Body of pancreas (tissue), 4 donors: ENCODE measurements at places on chromosomes 2 and 18.

- no peak for DNase-seq
Measured at GRCh38 chr18:37676276-37676675, 110.7 kb upstream of the CELF4 start.

GRCh38 chr2:65435625-65436168 is 3.3 kb upstream of the SPRED2 start:
- peak; percentile 87 for DNase-seq

DNA sequence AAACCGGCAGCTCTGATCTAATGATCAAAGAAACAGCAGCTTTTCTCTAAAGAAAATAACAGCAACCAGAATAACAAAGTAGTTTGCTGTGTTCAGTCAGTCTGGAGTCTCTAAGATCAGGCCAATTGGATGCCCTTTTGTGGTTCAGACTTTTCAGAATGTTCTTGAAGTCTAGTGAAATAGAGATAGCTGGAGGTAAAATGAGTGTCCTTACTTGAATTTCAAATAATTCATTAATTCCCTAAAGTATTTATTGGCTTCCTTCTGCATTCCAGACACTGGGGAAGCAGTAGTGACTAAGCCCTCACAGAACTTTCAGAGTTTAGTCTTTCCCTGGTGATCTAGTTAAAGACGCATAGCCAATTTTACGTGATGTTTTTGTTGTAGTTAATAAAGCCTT is 58.7 kb downstream of the C18orf54 start:
- DNase-seq: no peak

GRCh38 chr2:36963106-36963505 is 3.2 kb downstream of the STRN start:
- no peak for DNase-seq

DNA sequence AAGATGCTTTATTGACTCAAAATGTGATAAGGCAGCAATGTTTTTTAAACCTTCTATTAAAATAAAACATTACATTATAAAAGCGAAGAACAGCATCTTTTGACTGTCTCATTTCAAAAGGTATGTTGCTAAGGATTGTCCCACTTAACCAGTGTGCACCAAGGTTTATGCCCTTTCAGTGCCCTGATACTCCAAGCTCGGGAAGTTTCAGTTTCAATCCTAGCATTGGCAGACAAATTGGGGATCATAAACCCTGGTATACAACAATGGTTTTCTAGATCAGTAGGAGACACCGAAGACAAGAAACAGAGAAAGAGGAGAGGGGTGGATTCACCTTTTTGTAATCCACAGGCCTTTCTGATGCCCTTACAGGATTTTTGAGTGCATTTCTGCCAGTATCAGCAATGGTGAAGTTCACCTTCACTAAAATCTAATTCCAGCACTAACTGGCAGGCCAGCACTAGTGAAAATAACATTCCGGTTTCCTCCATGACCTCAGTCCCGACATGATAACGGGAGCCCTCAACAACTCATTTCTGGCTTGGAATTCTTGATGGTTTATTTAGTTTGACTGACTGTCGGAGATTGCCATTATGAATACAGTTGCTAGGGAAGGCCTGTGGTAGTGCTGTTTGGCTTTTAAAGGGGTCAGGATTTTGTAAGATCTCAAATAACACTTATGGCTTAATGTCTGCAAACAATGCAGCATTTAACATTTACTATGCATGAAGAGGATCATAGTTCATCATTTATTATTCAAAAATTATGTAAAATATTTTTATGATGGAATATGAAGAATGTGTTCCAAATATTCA is 33.3 kb upstream of the FIGN start:
- no peak for DNase-seq

DNA sequence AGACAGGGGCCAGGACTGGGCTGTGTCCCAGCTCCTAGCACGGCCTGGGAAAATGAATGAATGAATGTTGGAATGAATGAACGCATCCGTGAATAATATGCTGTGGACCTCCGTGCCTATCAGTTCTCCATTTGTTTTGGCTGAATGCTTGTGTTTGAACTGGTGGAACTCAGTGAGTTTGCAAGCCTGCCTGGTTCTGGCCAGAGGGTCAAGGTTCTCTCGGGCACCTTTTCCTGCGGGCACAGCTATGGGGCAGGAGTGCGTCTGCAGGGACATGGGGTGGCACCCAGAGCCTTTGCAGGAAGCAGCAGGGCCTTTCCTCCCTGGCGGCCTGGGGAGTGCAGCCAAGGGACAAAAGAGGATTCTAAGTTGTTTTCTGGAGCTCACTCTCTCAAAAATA is 17.6 kb upstream of the PDIA6 start:
- DNase-seq: no peak

DNA sequence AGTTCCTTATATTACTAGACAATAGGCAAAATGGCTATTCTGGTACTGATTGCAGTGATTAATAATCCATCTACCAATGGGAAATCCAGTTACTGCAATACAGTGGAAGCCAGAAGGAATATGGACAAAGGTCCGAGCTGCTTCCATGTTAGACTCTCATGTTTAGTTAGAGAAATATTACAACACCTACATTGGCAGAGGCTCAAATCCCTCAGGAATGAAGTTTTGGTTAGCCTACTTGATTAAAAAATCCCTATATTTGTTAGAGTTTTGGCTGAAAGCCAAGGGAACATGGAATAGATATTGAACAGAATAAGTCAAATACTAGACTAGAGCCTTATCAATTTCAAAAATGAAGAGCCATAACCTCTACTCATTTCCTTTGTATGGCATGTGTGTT is 48.5 kb downstream of the ARL6IP6 start:
- DNase-seq: no peak

DNA sequence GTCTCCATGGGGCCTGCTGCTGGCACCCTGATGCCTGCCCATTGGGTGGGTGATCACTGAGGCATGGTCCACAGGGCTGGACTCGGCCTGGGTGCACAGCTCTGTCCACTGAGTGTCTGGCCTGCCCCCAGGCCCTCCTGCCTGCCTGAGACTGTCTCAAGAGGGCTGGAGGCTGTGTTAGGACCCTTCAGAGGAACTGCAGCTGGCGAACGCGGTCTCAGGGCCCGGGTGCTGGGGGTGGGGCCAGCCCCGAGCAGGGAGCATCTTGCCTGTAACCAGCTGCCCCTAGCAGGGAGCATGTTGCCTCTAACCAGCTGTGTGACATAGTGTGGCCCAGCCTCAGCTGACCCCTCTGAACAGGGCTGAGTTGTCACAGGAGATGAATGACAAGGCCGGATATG is 50.0 kb downstream of the TWIST2 start:
- DNase-seq: no peak

DNA sequence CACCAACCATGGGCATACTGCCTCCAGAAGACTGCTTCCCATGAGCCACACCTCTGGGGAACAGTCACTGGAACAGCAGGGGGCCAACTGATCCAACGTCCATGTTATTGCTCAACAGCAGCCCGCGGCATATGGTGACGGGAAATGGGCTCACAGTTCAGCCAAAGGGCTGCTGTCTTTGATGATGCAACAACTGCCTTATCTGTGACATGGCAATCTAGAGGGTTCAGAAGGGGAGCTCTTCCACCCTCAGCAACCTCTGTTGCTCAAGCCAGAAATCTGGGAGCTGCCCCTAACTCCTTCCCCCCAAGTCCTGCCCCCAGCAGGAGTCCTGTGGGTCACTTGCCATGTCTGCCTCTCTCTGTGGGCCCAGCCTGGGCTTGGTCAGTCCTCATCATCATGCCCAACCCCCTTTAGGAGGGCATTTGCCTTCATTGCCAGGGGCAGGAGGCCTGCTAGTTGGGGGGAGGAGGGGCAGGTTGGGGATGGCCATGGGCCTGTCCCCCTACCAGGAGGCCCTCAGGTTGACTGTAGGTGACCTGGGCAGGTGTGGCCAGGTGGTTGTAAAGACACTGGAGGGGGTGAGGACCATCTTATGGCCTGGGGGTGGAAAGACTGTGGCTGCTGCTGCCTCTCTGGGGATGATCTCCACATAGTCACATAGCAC is 212.9 kb downstream of the CYP26B1 start:
- no peak for DNase-seq

- no peak for DNase-seq
Measured at GRCh38 chr2:10128420-10128819, 5.9 kb downstream of the RRM2 start.

DNA sequence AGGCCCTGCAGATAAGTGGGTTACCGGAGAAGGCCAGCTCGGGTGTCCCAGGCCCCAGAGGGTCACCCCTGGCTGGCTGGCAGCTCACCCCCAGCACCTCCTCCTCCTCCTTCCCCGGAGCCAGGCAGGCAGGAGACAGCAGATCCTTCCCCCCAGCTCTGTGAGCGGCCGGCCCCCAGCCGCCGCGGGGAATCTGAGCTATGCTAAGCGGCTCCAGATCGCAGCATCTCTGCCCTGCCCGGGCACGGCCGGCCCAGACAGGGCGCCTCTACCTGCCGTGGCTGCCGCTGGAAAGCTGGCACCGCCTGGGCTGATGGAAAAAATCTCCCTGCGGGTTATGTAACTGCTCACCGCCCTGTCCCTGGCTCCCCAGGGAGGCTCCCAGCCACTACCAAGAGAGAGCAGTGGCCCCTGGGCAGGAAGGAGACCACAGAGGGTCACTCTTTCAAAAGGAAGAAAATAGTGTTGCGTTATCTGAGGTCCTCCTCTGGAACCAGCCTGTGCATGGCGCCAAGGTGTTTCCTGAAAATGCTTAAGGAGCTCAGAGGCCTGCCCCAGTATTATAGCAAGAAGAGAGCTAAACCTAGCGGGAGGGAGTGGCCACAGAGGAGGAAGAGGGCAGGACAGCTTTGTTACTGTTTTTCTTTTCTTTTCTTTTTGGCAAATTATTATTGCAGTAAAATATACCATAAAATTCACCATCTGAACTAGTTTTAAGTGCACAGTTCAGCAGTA is 179.0 kb downstream of the SMAD7 start:
- no peak for DNase-seq

DNA sequence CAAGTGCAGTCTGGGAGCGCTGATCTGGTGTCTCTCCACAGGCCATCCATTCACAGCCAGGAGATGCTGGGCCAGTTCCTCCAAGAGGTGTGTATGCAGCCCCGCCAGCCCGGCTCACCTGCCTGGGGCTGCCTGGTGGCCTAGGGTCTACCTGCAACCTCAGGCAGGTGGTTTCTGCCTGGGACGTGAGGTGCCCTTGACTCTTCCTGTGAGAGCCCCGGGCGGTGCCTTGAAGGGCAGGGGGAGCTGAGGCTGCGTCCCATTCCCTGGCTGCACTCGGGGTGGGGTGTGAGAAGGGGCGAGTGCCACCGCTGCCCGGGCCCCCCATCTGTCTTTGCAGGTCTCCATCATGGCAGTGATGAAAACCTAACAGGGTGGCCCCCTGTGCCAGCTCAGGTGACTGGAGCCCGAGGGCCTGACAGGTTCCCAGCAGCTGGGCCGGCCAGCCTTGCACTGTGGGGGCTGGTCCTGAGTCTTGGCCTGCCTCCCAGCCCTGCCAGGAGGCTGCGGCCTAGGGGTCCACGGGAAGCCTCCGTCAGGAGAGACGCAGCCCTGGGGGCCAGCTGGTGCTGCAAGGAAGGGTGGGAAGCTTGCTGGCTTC is 11.9 kb downstream of the CAPN10 start:
- no peak for DNase-seq

DNA sequence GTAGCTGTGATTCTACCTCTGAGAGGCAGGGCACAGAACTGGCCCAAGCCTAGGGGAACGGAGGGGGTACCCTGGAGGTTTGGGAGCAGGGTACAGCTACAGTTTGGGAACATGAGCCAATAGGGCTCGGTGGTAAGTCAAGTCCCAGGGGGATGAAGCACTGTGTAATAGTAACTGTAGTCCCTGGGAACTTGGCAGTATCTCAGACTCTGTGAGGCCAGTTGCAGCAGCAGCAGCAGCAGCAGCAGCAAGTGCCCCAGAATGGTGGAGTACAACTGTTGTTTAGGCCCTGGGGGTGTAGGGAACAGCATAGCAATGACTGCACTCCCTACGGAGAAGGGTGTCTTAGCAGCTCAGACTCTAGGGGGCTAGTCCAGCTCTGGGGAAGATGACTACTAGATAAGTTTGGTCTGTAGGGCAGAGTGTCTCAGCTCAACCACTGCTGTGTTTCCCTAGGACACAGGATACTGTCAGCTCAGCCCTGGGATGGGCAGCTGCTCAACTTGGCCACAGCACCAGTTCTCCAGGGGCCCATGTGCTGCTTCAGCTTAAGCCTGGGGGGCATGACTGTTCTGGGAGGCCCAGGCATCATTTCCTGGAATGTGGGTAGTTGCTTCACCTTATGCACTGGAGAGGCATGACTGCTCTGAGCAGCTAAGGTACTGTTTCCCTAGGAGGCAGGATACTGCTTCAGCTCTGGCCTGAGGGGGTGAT is 20.5 kb downstream of the CARF start:
- DNase-seq: no peak

- no peak for DNase-seq
Measured at GRCh38 chr2:65737452-65738011, 305.1 kb upstream of the SPRED2 start.

DNA sequence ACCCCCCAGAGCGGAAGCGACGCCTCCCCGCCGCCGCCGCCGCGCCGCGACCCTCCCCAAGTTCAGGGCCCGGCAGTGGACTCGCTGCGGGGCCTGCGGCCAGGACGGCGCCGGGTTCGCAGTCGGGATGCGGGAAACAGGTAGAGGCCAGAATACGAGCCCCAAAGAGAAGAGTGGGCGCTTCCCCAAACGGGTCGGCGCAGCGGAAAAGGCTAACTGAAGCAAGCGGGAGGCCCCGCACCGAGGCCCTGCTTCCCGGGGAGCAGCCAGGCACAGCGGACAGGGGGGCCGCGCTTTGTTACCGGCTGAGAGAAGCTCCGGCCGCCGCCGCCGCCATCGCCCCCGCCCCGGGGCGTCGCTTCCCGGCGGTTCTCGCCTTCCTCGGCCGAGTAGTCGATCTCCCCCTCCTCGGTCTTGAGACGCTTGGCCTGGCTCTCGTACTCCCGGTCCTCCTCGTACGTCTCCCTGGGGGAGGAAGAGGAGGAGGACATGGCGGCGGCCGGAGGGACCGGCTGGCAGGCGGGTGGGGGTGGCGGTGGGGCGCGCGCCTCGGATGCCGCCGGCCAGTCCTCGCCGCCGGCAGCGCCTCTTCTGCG is 494 bp downstream of the HNRNPLL start:
- peak; percentile 25 for DNase-seq

DNA sequence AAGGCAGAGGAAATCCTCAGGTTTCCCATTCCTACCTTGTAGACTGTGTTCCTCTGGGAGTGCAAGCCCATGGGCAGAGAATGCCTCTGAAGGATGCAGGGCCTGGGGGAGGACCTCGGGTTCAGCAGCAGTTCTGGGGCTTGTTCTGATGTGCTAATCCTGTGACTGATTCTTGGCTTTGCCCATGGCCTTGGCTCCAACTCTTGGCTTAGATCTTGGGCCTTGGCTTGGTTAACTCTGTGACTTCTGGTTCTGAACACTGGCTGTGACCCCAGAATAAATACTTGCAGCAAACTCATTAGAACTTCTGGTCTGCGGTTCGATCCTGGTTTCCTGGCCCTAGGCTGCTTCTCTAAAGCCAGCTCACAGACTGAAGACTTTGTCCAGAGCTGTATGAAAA is 366.9 kb upstream of the ZEB2 start:
- peak; percentile 19 for DNase-seq

GRCh38 chr2:149329489-149330126 is 779 bp upstream of the LYPD6 start:
- peak; percentile 83 for DNase-seq

- no peak for DNase-seq
Measured at GRCh38 chr2:75807992-75808391, 97.3 kb upstream of the GCFC2 start.
